ENCODE measurements at places on chromosomes 3 and 15.

- no peak for DNase-seq
Measured at GRCh38 chr15:80154336-80154735, 1.5 kb downstream of the FAH start.

DNA sequence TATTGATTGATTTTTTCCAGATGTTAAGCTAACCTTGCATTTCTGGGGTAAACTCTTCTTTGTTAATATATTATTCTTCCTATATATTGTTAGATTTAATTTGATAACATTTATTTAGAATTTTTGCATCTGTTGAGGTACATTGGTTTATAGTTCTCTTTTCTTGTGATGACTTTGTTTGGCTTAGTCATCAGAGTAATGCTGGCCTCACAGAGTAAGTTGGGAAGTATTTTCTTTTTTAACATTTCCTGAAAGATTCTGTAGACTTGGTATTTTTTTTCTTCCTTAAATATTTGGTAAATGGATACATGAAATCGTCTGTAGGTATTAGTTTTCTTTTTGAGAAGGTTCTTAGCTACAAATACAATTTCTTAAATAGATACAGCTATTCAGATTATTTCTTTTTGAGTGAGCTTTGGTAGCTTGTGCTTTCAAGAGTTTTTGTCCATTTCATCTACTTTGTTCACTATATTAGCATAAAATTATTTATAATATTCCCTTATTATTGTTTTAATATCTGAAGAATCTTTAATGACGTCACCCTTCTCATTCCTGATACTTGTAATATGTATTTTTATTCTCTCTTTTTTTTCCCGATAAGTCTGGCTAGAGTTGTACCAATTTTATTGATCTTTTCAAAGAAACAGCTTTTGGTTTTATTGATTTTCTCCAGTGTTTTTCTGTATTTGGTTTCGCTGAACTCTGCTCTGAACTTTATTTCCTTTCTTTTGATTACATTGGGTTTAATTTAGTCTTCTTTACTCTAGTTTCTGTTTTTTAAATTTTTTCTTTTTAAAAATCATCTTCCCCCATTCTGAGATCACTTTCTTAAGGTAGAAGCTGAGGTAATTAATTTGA lies 6.5 kb upstream of the HPS3 start:
- DNase-seq = no peak

- DNase-seq = no peak
Measured at GRCh38 chr15:38899300-38899699, 334.7 kb upstream of the RASGRP1 start.

GRCh38 chr3:56917361-56918110 lies 115.8 kb upstream of the ARHGEF3 start:
- DNase-seq = no peak

DNA sequence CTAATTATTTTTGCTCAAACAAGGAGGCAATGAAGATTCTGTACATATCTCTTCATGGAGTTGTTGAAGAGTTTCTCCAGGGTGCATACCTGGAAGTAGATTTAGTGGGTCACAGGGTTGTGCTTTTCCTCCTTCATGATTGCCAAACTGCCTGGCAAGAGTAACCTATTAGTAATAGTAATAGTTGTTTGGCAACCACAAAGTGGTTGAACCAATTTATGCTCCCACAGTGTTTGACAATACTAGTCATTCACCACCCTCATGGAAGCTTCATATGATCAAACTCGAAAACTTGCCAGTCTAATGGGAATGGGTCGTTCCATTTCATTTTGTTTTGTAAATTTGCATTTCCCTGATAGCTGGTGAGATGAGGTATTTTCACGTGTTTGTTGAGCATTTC lies 57.8 kb downstream of the TLE3 start:
- no peak for DNase-seq

DNA sequence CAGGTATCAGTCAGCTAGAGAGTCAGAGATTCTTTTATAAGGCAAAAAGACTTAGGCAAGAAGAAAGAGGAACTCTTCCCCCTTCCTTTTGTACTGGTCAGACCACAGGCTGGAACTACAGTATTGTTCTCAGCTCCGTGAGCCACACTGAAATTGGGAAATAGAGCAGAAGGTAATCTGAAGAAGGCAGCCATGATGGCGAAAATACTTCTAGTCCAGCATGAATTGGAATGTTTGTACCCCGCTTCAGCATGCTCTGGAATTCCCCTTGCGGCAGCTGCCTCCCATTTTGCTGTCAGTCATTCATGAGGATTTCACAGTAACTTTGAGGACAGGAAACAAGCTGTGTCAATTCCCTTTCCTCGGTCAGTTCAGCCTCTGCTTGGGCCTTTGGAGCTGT lies 96.2 kb downstream of the CORO2B start:
- DNase-seq = no peak

- DNase-seq = no peak
Measured at GRCh38 chr3:188993181-188993580, 178.6 kb upstream of the TPRG1 start.

DNA sequence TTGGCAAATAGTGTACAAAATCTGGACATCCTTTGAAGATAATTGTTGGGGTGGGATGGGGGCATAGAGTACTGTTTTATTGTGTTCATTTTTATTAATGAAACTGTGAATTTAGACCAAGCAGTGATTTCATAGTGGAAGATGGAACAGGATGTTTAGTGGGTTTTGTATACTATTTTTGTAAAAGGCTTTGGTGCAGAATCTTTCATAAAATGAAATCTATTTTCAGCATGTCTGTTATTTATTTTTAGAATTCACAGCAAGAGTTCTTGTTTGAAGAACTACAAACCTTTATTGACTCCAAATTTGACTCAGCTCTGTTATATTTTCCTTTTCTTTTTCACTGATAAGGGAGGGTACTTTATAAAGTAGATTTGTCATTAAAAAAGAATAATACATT lies 145.4 kb downstream of the AKAP13 start:
- DNase-seq = no peak

DNA sequence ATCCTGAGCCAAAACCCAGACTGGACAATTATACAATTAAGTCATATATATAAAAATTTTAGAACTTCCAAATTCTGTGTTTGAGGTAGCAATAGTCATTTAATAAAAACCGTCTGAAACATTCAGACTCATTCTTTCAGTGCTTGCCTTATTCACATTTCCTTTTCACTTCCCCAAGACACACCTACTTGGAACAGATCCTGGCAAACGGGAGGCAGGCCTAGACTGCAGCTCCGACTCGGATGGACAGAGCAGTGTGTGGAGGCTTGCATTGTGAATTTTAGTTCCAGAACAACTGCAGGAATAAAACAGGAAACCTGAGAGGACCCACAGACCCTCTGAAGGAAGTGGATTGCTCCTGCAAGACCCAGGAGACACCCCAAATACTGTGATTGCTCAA lies 341.4 kb downstream of the CNTN3 start:
- no peak for DNase-seq

GRCh38 chr3:59949311-59949710 lies 899.5 kb upstream of the CFAP20DC start:
- DNase-seq = no peak

GRCh38 chr15:47965297-47965696 lies 155.5 kb upstream of the SLC24A5 start:
- DNase-seq = no peak

DNA sequence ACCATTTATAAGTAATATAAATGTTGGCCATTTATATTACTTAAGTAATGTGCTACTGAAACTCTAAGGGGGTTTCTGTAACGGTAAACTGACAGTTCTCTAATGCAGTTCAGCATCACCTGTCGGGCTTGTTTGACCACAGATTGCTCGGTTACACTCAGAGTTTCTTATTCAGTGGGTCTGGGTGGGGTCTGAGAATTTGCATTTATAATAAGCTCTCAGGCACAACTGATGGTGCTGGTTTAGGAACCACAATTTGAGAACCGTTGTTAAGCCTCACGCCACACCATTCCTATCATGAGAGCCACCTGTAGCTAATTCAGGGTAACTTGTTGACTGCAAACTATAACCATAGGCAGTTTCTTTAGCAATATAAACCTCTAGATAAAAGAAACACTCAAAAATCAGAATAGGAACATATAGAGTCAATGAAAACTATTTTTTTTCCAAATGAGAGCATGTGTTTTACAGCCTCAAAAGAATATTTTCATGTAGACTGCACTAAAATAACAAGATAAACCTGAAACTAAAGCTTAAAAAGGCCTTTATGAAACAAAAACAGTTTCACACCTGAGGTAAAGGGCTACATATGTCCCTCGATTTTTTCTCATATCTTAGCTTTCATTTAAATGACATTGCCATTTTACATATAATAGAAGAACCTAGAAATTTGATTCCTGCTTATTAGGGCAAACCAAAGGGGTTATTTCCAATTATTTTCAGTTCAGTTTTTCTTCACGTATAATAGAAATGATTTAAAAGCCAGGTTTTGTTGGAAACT lies 604.8 kb downstream of the UNC13C start:
- no peak for DNase-seq

DNA sequence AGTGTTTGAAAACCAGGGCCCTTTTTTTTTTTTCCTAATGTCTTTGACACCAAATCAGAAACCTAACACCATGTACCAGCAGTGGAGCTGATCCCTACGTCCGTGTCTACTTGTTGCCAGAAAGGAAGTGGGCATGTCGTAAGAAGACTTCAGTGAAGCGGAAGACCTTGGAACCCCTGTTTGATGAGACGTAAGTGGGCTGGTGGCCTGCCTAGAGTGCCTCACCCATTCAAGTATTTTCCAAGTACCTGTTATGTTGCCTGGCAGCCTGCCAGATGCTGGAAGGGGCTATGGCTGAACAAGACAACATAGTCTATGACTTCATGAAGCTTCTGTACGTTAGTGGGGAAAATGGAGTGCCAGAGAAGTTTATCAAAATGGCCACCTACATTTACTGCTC lies 39.7 kb downstream of the ESYT3 start:
- DNase-seq = no peak

- DNase-seq = no peak
Measured at GRCh38 chr3:191240486-191240885, 41.4 kb downstream of the OSTN start.

DNA sequence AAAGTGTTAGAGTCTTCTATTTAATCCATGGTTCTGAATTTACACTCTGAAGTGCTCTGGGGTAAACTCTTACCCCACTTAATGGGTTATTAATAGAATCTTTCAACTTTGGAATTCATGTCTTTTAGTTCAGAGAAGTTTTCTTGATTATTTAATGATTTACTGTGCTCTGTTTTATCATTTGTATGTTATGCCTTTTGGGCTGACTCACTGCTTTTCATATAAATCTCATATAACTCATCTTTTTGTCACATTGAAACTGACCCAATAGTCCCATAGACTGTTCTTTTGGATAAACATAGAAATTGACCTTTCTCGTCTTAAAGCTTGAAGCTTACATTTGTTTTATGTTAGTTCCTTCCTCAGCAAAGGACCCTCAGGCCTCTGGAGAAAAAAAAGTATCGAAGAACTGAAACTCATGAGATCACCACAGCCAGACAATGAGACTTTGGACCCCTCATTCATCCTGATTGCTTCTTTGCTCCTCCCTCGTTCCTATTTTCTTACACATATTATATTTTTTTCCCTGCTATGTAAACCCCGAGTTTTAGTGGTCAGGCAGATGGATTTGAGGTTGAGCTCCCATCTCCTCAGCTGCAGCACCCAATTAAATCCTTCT lies 229.1 kb upstream of the CBLB start:
- DNase-seq = no peak

- DNase-seq = no peak
Measured at GRCh38 chr3:12117473-12117872, 41.2 kb downstream of the TIMP4 start.

DNA sequence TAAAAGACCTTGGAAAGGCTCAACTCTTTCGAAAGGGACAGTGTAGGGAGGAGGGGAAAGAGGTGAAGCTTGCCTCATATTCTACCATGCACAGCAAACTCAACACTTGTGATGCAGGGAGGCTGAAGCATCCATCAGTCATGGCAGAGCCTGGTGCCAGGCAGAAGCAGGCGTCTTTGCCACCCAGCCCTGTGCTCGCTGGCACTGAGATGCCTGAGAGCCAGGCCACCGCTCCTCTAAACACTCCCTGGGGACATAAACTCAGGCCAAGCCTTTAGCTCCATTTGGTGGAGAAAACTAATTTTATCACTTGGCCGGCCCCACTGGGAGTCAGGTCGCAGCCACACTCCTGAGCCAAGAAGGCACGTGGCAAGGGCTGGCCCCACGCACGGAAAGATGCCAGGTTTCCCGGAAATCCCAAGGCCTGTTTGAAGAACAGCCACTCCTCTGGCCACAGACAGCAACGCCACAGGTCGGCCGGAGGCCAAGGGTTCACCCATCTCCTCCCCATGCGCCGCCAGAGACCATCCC lies 30.7 kb downstream of the XXYLT1 start:
- DNase-seq = no peak

GRCh38 chr3:197490098-197491058 lies 65.4 kb downstream of the BDH1 start:
- no peak for DNase-seq

GRCh38 chr3:171791692-171792076 lies 18.6 kb downstream of the PLD1 start:
- no peak for DNase-seq

GRCh38 chr15:85316244-85316934 lies 64.0 kb upstream of the AKAP13 start:
- DNase-seq = no peak

DNA sequence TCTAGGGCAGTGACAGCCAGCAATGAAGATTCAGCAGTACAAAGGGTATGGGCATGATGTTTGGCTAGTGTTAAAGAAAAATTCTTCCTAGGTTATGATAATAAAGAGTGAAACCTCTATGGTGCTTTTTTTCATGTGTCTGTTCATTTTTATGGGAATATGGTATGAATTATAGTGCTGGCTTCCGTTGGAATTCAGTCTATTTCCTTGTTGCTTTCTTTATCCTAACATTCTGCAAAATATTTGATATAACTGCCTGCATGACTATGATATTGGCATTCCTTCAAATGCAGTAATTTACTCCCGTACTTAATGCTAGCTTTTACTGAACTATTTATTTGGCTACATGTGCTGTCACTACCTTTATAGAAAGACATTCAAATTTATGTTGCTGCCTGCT lies 57.6 kb upstream of the ATP11B start:
- no peak for DNase-seq

DNA sequence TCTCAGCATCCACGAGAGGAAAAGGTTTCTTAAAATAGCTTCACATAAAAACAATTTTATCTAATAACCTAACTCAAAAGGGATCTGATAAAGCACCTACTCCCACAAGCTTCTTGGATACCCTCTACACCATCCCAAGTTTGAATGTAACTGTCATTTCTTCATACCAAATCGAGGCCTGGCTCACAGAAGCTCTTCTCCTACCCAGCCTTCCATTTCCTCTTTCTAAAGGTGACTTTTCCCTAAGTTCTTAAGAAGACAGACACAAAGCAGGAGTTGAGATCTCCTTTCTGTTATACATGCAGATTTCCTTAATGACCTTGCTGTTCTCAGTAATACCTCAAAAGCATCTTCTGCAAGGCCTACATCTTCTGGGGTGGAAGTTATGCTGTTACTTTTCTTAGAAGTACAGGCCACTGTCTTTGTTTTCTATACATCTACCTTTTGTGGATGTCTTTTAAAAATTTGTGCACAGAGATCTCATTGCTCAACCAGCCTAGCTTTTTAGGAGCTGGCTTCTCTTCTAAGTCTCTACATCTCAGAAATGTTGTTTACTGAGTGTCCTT lies 3.4 kb upstream of the LRRIQ4 start:
- no peak for DNase-seq

- DNase-seq = no peak
Measured at GRCh38 chr3:14137445-14137844, 12.6 kb downstream of the TMEM43 start.

GRCh38 chr3:38576526-38577370 lies 72.7 kb downstream of the SCN5A start:
- DNase-seq = no peak
